ENCODE measurements at places on chromosomes 12 and 14. TPM values are rescaled to one million over a fixed set of nuclear protein-coding genes. Genes with fewer than 3 reads are reported as not detected.

GRCh38 chr12:90653040-90653439 is 301.9 kb downstream of the CCER1 start:
- no peak for DNase-seq

DNA sequence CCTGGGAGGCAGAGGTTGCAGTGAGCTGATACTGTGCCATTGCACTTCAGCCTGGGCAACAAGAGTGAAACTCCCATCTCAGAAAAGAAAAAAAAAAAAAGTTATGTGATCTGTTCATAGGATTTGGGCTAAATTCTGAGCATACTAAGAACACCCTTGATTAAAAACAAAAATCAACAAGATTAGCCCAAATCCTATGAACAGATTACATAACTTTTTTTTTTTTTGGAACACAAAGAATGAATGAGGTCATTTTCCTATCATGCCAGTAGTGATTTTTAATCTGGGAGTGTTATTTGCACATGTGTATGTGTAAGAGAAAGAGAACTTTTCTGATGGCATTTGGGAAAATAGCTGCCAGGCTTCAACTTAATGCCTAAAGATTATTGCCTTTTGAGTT is 208.7 kb downstream of the ERC1 start:
- no peak for DNase-seq

DNA sequence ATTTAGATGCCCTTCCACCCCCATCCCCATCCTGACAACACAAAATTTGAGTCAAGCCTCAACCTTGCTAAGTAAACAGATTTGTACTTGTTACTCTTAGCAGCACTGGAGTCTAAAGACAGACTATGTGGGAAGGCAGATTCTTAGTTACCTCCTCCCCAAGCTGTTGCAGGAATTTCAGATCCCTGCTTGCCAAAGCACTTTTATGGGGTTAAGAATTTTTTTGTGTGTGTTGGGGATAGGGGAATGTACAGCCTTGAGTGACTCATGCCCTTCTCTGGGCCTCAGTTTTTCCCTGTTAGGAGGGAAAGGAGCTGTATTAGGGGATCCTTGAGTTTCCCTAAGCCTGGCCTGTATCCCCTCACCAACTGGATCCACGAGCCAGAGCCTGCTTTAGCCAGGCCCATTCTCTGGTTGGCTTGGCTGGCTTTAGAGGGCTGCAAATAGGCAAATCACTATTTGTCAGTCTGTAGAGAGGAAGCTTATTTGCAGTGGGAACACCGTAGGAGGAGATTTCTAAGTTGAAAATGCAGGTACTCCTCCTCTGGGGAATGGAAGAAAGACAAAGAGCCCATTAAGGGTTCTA is 27.7 kb upstream of the RNU6-8 start:
- no peak for DNase-seq

- no peak for DNase-seq
Measured at GRCh38 chr12:121793440-121793837, at the start of gene RHOF. TSS of gene RHOF (minus strand) at chr12:121793688. CDS start at chr12:121793633, 55 bp downstream.

DNA sequence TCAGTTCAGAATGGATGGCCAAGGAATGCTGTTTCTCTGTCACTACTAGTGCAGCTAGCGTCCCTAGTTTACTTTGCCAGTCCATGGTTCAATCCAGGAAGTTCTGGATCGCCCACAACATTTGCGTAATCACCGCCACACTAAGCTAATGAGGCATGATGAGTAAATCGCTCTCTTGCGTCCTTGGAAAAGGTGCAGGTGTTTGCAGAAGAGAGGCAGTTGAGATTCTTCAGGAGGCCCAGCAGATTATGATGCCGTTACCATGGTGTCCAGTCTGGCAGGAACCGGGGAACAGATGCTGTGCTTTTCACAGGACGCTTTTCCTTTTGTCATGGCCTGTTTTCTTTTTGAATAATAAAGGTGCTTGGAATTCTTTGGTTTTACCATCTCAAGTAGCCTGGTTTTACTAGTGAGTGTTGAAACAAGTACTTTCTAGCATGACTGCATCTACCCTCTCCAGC is 9.0 kb downstream of the TPH2 start:
- DNase-seq: peak; percentile 58

- no peak for DNase-seq
Measured at GRCh38 chr14:92176476-92176875, 54.7 kb downstream of the CPSF2 start.

GRCh38 chr14:23550131-23550811 is 1.3 kb downstream of the ZFHX2 start:
- DNase-seq: no peak

- no peak for DNase-seq
Measured at GRCh38 chr14:100406505-100407131, 83.5 kb downstream of the SLC25A47 start.

- DNase-seq: no peak
Measured at GRCh38 chr12:51779876-51780275, 68.6 kb downstream of the FIGNL2 start.

GRCh38 chr14:65304239-65304638 is 108.3 kb upstream of the FUT8 start:
- DNase-seq: no peak

- DNase-seq: no peak
Measured at GRCh38 chr12:94678379-94678778, 28.0 kb upstream of the TMCC3 start.

DNA sequence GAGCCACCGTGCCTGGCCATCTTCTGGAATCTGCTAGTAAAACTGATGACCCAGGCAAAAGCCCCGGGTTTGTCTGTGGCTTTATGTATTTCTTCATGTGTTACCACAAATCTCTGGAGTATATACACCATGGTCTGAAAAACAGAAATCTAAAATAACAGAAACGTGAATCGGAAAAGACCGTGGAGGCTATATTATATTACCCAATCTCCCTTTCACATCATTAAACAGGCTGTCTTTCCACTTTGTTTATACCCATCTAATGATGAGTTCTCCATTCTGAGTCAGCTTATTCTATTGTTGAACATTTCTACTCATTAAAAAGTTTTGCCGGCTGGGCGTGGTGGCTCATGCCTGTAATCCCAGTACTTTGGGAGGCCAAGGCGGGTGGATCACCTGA is 9.5 kb upstream of the AJUBA start:
- DNase-seq: no peak

DNA sequence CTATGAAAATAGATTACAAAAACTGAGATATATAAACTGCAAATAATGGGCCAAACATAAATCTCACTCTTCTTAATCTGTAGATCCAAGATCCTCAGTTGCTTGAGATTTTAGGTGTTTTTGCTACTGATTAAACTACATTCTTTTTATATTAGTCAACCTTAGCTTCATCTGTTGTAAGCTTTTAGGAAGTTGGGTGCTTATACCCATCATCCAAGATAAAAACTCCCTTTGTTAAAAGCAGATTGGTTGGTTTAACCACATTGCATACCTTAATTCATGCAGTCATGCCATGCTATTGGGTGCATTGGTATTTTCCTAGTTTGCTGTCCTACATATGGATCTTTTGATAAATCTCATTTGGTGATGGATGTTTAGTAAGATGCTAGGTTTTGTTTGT is 46.2 kb upstream of the DIP2B start:
- DNase-seq: no peak

DNA sequence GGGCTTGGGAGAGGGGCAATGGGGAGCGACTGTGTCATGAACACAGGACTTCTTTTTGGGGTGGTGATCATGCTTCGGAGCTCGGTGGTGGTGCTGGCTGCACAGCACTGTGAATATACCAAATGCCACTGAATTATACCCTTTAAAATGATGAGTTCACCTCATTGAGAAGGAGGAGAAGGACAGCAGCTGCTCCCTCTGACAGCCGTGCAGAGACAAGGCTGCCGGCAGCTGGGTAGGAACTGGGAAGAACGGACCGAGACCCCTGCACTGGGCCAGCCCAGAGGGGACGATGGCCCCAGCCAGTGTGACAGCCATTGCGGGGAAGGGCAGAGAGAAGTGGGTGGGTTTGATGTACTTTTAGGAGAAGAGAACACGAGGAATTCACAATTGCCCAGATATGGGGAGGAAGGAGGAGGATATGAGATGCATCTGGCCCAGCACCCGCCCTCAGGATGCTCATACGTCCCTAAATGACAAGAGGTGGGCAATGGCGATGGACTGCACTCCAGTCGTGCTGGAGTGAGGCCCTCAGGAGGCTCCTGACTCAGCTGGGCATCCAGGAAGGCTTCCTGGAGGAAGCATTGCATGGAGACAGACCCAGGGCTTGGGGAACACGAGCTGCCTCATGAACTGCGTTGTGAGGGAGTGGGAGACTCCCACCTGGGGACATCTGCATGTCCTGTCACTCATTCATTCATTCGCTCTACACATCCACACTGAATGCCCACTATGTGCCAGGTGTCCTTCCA is 64.3 kb upstream of the C14orf180 start:
- DNase-seq: peak; percentile 28

- peak; percentile 25 for DNase-seq
Measured at GRCh38 chr14:58298477-58299400, at the start of gene ARID4A. TSS of gene ARID4A (plus strand) at chr14:58298555. CDS start at chr14:58299855, 1,300 bp downstream.

Gene RD3L
- not detected for total RNA-seq

Gene TSHR
- not detected for total RNA-seq

Gene LUM
- total RNA-seq: not detected

Gene ATP5MC2
- 270 TPM for total RNA-seq

Gene MYH6
- total RNA-seq: not detected

Gene LGR5
- total RNA-seq: not detected

Gene IAPP
- not detected for total RNA-seq

Gene RNASE4
- 4.0 TPM for total RNA-seq

Gene POC1B
- total RNA-seq: 13.6 TPM

Gene SLC10A1
- not detected for total RNA-seq

Gene GRIN2B
- not detected for total RNA-seq

Gene PPP4R4
- not detected for total RNA-seq
